ENCODE measurements at places on chromosomes 13 and 19.

DNA sequence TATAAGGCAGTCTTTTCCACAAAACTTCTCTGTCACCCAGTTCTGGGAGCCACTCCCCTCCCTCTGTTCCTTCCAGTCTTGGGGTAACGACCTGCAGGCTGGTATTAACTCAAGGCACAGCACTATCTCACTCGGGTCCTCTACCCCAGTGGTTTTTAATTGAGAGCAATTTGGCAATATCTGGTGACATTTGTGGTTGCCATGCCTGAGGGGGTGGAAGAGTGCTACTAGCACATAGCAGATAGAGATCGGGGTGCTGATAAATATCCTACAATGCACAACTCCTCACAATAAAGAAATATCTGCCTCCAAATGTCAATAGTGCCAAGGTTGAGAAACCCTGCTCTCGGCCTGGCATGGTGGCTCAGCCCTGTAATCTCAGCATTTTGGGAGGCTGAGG is 117.7 kb upstream of the ABCC4 start:
- no peak for DNase-seq

DNA sequence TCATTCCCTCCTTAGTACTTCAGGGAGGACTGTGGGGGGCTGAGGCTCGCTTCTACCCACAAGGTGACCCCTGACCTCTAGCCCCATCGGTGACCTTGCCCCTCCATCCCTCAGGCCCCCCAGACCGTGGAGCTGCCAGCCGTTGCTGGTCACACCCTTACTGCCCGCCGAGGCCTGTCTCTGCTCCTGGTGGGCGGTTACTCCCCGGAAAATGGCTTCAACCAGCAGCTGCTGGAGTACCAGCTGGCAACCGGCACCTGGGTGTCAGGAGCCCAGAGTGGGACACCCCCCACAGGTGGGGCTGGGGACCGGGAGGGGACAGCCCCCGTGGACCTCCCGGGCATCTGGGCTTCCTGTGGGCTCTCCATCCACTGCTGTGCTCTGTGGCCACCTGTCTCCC is 31.9 kb downstream of the MEGF8 start:
- no peak for DNase-seq

GRCh38 chr19:8158411-8159074 is 9.2 kb upstream of the FBN3 start:
- peak; percentile 72 for DNase-seq

DNA sequence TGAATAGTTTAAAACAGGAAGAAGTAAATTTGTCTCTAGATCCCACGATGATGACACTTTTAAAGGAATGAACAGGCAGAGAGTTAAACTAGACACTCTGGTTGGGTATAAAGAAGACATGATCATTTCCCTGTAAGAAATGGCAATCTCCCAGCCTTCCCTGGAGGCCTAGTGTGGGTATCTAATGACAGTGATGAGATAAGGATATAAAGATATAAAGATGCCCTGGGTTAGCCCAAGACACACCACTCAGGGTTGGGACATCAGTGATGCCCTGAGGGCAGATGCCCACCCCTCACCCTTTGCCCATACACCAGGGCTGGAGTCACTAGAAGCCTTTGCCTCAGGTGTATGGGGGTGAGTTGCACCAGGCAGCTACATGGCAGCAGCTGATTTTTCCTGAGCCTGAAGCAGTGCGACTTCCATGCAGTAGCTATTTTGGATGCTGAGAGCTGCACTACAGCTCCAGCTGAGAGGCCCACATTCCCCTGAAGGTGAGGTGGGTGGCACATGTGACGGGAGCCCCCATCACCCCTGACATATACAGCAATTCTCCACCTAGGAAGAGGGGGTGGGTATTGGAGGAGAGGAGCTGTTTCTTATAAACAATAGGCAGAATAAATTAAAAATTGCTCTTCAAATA is 177.5 kb downstream of the NDFIP2 start:
- DNase-seq: no peak

- DNase-seq: no peak
These were observed 194.4 kb downstream of the KCNRG start for GRCh38 chr13:50209631-50210030.

DNA sequence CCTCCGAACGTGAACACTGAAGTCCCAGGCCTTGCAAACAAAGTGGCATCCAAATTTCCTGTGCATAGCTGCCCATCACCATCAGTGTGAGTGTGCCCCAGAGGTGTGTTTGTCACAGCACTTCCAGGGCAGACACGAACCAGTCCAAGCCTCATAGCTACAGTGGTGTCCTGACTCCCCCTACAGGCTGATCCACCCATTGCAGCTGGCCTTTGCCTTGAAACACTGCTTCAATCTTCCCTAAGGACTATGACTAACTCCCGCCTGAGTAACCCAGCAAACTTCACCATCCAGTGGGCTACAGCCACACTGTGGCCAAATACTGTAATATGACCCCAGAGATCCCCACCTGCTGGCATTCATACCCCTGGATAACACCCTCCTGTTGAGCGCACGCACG is 3.9 kb downstream of the ZNF266 start:
- DNase-seq: peak; percentile 37

DNA sequence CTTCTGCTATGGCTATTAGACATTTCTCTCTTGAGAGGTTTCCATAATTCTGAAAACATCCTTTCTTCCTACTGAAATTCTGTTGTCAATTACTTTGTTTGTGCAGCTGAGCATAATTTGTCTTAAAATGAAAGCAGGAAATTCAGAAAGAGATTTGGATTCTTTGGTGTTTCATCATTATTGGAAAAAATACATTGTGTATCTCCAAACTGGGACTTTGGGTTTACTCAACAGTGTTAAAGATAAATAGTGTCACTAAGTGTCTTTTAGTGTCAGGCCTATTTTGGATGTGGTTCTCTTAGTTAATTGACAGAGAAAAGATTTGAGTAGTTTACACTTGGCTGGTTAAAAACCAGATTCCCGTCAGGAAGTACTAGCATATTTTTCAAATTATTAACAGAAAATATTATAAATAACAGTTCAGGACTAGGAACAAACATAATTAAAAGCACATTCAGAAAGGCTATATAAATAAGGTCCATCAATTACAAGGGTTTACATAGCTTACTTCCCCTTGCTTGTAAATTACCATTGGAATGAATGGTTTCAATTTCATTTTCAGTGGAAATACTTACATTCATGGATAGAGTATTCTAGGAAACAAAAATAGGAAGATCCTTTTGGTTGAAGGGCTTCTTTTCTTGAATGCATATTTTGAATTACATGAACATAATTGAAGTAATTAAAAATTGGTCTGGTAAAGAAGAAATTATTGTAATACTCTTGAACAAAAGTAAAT is 483.1 kb downstream of the GPC6 start:
- no peak for DNase-seq

DNA sequence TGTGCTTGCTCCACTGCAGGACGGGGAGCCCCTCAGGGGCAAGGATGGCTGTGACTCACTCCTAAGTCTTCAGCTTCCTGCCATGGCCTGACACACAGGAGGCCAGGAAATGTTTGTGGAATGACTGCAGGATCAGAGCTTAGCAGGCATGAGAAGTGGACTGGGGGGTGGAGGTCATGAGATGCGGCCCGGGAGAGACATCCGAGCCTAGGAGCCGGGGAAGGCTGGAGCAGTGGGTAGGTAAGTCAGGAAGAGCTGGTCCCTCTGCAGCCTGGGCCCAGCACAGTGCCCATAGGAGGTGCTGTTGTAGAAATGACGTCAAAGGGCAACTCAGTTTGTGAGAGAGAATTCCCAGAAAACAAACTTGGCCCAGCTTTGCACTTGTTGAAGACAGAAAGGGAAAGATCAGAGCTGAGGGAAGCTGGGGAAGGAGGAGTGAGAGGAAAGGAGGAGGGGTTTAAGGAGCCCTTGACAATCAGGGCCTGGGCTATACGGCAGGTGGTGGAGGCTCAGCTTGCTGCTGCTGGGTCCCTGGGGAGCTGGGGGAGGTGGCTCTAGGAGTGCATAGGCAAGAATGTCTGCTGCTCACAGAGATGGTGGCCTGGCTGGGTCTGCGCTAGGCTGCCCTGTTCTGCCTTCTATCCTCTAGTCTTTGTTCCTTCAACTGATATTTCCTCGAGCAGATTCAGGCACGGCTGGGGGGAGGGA is 18.5 kb downstream of the POU2F2 start:
- DNase-seq: peak; percentile 65

DNA sequence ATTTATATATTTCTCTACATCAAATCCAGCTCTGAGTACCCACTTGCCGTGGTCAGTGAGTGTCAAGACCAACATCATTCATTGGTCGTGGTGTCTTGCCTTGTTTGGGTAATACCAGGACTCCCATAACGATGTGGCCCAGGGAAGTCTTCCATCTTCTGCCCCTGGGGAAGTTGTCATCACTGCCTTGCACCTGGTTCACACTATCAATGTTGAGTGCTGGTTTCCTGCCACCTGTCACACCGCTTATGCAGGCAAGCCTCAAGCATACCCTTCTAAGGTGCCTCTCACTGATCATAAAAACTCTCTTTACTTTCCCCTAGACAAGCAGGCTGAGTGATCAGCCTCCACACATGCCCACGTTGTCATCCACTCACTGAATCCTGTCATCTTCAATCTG is 382.4 kb downstream of the KCTD12 start:
- DNase-seq: no peak

GRCh38 chr19:56504581-56504980 is 3.1 kb upstream of the ZNF471 start:
- no peak for DNase-seq

GRCh38 chr13:78029901-78030300 is 111.3 kb upstream of the EDNRB start:
- DNase-seq: no peak

GRCh38 chr13:26909477-26909876 is 148.9 kb upstream of the GPR12 start:
- no peak for DNase-seq

GRCh38 chr19:5719274-5719960 is 529 bp downstream of the LONP1 start:
- peak; percentile 42 for DNase-seq

GRCh38 chr13:101798437-101798836 is 346.0 kb downstream of the ITGBL1 start:
- DNase-seq: no peak

- DNase-seq: no peak
These were observed 207.3 kb downstream of the URI1 start for GRCh38 chr19:30149300-30149699.

- peak; percentile 83 for DNase-seq
These were observed 5.1 kb upstream of the KRTDAP start for GRCh38 chr19:35495107-35496064.

- no peak for DNase-seq
These were observed 12.9 kb downstream of the NHLRC3 start for GRCh38 chr13:39051157-39051556.

GRCh38 chr13:40410315-40410714 is 256.1 kb downstream of the FOXO1 start:
- DNase-seq: no peak

GRCh38 chr19:1967087-1967608 is 26.2 kb downstream of the CSNK1G2 start:
- DNase-seq: no peak

- no peak for DNase-seq
These were observed 23.7 kb upstream of the TNFSF14 start for GRCh38 chr19:6693681-6694080.

DNA sequence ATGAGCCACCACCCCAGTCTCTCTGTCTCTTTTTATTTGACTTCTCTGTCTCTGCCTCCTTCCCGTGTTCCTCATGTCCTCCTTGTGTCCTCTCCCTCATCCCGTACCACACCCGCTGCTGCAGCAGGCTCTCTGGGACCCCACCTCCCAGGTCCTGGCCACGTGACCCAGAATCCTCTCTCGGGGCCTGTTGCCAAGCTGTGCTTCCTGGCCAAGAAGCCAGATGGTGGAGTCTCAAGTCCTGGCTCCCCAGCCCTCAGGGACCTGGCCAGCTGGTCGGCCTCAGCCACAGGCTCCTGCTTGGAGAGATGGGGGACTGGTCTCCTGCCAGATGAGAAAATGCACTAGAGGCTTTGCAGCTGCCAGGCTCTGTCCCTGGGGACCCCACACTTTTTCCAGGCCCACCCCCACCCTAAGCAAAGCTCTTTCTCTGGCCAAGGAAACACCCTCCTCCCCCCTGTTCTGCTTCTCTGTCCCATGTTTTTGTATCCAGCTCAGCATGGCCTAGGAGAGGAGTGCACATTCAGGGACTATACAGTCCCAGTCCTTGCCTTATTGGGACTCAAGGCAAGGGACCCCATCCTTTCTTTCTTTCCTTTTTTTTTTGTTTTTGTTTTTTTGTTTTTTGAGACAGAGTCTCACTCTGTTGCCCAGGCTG is 34.3 kb upstream of the SHKBP1 start:
- DNase-seq: no peak

GRCh38 chr13:98368019-98368418 is 190.9 kb upstream of the RNF113B start:
- DNase-seq: no peak

DNA sequence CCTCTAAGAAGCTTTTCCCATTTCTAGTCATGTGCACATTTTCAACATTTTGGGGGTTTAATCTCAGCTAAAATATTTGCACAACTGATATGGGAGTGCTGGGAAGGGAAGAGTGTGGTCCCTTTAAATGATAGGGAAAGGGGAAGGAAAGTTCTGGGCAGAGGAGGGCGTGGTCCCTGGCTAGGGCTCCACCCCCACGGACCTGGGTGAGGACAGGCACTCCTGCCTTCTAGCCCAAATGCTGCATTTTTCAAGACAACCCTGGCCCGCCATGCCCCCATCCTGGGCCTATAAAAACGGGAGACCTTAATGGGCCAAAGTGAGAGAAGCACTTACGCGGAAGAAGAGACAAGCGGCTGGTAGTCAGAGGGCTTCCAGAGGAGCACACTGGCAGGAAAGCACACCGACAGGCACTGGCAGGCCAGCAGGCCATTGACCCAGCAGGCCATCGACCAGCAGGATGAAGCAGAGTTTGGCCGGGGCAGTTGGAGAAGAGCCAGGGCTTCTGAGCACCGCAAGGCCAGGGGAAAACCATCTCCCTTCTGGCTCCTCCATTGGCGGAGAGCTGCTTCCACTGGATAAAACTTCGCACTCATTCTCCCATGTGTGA is 266.7 kb downstream of the SPRY2 start:
- DNase-seq: no peak

DNA sequence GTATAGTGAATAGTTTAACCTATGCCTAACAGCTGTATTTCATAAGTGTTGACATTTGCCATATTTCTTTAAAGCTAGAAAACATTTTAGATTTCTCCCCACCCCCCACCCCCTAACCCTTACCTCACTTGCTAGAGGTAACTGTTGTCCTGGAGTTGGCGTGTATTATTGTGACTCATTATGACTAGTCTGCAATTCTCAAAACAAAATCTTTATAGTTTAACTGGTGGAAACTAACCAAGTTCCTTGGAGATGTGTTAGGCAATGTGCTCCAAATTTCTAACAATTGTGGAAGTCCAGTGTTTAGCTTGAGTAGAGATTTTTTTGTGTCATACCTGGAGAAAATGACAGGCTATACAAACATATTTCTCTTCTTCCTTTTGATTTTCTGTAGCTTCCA is 38.0 kb downstream of the KCTD4 start:
- DNase-seq: no peak

GRCh38 chr19:51607077-51607476 is 23.1 kb downstream of the SIGLEC5 start:
- no peak for DNase-seq

DNA sequence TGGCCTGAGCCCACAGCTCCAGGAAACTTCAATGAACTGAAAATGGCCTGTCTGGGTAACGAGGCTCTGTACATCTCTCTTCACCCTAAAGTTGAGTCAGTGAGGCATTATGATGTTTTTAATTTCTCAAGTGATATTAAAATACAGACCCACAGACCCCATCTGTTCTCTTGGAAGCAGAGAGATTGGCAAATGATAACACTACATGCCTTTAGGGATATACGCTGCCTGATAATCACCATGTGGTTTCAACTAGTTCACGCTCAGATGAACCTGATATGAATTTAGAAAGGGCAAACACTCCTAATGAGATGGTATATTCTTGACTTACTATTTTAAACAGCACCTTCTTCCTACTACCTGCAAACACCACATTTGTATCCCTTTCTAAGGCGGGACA is 127.5 kb downstream of the RFC3 start:
- DNase-seq: no peak
